ENCODE measurements at places on chromosomes 2 and 18.

DNA sequence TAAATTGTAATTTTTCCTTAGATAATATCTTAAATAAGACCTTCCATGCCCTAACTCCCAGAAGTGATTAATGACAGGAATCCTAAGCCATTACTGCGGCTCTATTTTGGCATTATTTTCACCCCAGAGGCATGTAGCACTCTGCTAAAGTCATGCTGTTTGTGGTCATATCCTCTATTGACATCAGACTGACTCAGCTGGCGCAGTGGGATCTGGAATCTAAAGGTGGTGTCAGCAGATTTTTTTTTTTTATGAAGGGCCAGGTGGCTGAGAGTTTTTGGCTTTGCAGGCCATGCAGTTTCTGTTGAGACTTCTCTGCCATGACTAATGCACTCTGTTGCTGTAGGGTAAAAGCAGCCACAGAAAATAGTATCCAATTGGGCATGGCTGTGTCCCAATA is 64.1 kb upstream of the ACVR1C start:
- peak; percentile 98 for DNase-seq

- no peak for DNase-seq
Observed at GRCh38 chr2:74930811-74931486, 27.5 kb upstream of the POLE4 start.

GRCh38 chr18:51490860-51491259 is 293.4 kb upstream of the MEX3C start:
- no peak for DNase-seq

- no peak for DNase-seq
Observed at GRCh38 chr2:130915149-130915548, 78.4 kb downstream of the ARHGEF4 start.

DNA sequence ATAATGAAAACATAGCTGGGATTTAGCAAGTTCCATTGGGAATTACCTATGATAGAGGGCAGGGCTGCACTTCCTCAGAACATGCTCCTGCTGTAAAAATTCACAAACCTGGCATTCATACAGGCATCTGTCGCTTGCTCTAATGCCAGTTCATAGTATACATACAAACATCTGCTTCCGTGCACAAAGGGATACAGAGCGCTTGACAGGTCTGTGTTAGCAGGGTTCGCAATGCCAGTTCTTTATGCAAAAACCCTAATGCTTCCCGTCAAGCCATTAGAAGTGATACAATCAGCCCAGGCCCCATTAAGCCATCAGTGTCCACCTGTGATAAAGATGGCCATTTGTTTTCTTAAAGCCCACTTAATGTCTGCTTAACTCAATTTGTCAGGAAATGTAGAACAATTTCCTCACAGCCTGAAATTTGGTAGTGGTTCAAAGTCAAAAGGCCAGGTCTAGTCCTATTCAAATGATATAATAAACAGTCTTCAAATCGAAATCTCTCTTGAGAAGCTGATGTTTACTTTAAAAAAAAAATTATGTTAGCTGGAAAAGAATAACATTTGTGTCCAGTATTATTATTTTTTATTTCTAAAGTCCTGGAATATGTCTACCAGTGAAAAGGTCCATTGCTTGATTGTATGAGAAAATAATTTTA is 556.3 kb downstream of the ARHGAP15 start:
- no peak for DNase-seq

DNA sequence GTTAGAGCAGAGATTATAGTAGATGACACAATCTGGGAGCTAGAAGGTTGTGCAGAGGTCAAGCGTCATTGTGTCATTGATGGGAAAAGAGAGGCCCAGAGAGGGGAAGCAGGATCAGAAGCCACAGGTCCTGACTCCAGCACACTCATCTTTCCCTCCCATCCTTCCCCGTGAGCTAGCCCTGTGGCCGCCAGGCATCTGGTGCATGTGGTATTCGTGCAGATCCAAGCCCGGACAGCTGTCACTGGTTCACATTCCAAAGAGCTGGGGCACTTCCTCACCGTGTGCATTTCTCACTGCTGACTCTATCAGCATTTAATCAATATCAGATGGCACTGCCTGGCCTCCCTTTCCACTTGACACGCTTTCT is 94.1 kb upstream of the THOC1 start:
- peak; percentile 100 for DNase-seq

GRCh38 chr2:241136661-241137260 is 12.5 kb downstream of the PASK start:
- DNase-seq: no peak

- no peak for DNase-seq
Observed at GRCh38 chr2:25335971-25336370, 5.8 kb downstream of the DNMT3A start.

DNA sequence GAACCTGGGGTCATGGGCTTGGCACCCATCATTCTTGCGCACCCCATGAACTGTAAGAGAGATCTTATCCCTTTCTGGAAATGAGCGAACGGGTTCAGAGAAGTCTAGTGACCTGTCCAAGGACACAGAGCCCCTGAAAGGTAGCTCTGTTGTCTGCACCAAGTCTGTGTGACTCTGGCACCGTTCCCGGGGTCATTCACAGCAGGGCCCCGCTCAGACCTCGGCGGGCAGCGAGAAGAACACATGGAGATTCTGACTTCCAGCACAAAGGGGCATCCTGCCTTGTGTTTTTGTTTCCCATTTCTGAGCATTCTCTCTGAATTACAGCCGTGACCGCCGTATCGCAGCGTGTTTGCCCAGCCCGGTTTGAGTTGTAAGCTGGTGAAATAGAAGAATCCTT is 231.7 kb downstream of the KLHL29 start:
- DNase-seq: no peak

DNA sequence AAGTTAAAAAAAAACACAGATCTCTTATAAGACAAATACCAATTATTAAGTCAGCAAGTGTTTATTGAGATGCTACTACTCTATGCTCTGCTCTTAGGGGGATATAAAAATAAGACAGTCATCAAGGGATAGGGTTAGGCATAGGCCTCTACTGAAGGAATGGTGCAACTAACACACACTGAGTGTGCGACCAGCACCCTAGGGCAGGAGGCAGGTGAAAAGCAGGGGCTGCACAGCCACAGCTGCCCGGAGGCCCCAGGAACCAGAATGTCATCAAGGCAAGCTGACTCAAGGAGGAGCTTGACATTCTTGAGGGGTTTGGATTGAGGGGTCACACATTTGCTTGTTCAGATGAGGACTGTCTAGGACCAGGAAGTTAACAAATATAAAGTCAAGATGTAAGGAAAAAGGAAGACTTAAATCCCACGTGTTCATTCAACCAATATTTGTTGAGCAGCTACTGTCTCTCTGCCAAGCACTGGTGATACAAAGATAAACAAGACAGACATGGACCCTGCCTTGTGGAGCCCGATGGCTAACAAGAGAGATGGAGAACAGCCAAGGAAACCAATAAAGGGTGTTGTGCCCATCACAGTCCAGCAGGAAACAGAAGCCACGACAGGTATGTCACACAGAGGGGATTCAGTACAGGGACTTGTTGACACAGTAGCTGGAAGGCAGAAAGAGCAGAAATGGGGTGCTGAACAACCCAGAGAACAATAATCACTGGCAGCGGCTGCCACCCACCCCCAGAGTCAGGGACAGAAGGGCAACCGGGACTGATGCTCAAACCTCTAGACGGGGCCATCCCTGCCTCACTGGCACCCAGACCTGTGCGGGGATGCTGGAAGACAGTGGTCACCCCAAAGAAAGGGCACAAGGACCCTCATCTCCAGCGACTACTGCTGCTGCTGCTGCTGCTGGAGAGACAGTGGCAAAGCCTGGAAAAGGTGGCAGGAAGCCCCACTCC is 45.8 kb upstream of the MAL start:
- no peak for DNase-seq

- peak; percentile 64 for DNase-seq
Observed at GRCh38 chr18:49041435-49042245, 90.9 kb upstream of the SMAD7 start.

GRCh38 chr18:74645679-74646078 is 48.0 kb downstream of the ZNF407 start:
- DNase-seq: peak; percentile 60

GRCh38 chr18:49898421-49898820 is 85.1 kb upstream of the ACAA2 start:
- DNase-seq: peak; percentile 68

DNA sequence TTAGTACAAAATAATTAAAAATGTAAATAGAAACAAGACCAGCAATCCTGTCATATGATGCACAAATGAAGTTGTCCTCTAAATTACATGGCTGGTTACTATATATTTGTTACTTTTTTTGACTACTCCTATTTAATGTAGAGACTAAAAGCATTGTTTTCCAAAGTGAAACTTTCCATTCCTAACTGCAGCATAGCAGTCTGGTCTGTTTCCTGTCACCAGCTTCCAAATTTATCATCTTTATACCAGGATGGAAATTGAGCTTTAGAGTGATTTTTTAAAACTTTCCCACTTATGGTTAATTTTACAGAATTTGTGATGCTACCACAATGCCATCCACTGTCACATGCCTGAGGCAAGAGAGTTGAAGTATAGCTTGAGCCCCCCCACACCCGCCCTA is 33.5 kb upstream of the RAB27B start:
- DNase-seq: peak; percentile 24

- no peak for DNase-seq
Observed at GRCh38 chr2:190533968-190534309, 583 bp downstream of the NEMP2 start.

- no peak for DNase-seq
Observed at GRCh38 chr2:624551-625347, 52.5 kb downstream of the TMEM18 start.

DNA sequence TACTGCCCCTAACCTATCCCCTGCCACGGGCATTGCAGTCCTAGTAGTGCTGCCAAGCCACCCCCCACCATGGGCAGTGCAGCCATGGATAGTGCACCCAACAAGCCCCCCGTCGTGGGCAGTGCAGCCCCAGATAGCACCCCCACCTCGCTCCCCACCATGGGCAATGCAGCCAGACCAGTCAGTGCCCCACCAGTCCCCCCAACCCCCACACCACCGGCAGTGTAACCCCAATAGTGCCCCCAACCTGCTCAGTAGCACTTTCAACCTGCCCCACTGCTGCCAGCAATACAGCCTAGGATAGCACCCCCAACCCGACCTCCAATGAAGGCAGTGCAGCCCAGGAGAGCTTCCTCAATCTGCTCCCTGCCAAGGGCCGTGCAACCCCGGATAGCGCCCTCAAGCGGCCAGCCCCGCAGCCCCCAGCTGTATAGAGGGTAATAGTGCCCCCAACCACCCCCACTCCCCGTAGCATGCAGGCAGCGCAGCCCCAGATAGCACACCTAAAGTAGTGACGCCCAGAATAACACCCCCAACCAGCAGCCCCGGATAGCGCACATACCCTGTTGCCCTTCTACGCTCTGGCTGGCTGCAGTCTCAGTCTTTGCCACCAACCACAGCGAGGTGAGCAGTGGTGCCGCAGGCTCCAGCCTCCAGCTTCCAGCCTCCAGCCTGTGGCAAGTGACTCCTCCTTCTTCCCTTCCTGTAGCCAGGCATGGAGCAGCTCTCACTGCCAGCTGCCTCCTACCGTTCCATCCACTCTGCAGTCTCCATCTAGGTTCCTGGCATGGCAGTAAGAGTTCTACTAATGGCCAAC is 45.4 kb upstream of the ANKRD62 start:
- no peak for DNase-seq

DNA sequence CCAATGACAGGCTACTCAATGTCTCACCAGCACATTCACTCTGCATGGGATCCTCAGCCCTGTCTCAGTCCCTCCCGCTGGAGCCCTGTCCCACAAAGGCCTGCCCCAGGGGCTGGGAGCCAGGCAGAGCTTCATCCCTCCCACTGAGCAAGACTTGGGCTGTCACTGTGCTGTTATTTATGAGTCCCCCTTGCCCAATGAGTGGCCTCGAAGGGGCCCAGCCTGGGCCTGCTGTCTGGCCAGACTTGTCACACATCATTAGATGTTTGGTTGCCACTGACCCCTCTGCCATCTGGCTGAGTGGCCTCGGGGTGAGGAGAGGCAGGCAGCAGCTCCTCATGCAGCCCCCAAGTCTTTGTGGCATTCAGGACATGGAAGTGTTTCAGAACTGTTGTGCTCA is 330.6 kb upstream of the SKOR2 start:
- no peak for DNase-seq

DNA sequence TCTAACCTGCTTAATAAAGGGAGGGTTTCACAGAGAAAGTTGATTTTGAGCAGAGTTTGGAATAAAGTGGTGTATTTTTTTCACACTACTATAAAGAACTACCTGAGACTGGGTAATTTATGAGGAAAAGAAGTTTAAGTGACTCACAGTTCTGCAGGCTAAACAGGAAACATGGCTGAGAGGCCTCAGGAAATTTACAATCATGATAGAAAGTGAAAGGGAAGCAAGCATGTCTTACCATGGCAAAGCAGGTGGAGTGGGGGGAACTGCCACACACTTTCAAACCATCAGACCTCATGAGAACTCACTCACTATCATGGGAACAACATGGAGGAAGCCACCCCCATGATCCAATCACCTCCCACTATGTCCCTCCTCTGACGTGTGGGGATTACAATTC is 546.7 kb downstream of the EPHA4 start:
- DNase-seq: no peak

GRCh38 chr2:52345676-52346075 is 1313.7 kb upstream of the NRXN1 start:
- no peak for DNase-seq

DNA sequence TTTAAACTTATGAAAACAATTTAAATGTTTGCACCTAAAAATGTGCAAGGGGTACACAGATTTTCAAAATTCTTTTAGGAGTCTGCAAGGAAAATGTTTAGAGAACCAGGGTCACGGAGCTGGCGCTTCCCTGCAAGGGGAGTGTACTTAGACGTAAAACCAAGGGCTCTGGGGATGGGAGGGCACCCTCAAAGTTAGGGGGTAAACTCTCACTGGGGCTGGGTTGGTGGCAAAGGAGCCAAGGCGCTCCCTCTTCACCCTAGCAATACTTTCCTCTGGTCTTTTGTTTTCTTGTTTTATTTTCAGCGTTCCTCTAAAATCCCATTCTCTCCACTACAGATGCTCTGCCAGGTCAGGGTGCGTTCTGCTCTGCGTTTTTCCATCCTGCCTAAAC is 20.0 kb downstream of the TMEM247 start:
- no peak for DNase-seq

DNA sequence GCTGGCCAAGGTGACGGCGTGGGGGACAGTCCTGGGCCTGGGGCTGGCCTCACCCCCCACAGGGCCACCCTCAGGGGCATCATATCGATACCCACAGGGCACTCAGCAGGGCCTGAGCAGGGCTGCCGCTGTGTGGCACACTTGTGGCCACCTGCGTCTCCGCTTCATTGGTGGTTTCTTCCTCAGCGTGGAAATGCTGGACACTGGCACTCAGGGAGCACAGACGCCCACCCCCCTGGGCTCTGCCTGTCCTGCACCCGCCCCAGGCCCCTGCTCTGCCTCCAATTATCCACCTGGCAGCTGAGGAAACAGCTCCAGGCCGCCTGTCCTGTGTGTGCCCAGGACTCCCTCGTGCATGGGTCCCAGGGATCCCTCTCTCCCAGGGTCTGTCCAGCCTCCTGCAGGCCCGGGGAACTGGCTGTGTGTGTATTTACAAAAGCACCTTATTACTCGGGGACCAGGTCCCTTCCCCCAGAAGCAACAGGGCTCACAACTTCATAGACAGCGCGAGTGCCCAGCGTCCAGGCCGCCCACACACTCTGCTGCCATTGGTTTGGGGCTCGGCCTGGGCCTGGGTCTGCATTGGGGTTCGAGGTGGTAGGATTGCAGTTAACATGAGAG is 13.1 kb downstream of the CROCC2 start:
- DNase-seq: no peak
